ENCODE measurements at places on chromosomes 2 and 18.

GRCh38 chr18:59719544-59720181 lies 22.4 kb upstream of the CCBE1 start:
- DNase-seq, result no peak

- no peak for DNase-seq
Measured at GRCh38 chr2:120224256-120224655, 1.1 kb upstream of the TMEM185B start.

DNA sequence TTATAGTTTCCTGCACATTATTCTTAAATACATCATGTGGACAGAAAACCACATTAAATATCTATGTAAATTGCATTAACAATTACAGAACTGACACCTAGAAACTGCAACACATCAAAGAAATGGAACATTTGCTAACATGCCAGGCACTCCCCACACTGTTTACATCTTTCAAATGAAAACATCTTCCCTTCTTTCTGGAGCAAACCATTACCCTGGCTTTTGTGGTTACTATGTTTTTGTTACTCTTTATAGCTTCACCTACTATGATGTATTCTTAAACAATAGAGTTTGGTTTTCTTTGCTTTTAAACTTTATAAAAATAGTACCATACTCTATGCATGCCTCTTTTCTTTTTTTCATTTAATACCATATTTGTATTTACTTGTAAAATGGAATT lies 1894.5 kb upstream of the CELF4 start:
- no peak for DNase-seq

DNA sequence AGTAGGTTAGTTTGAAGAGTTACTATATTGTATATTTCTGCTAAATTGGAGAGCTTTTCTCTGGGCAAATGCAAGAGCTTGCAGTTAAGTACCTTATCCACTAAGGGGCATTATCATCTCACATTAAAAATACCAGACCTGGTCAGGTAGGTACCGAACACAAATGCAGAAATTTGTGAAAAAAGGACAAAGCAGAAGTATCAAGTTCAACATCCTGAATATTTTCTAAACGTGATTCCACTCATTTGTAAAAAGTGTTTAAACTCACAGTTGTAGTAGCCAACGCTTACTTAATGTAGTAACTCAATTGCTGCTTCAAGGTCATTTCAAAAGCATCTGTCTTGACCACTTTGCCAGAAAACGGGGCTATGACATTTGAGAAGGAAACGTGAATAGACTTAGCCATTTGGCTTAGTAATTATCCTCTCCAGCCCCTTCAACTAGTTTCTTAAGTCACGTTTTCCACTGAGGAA lies 52.1 kb downstream of the CYRIA start:
- peak; percentile 79 for DNase-seq

DNA sequence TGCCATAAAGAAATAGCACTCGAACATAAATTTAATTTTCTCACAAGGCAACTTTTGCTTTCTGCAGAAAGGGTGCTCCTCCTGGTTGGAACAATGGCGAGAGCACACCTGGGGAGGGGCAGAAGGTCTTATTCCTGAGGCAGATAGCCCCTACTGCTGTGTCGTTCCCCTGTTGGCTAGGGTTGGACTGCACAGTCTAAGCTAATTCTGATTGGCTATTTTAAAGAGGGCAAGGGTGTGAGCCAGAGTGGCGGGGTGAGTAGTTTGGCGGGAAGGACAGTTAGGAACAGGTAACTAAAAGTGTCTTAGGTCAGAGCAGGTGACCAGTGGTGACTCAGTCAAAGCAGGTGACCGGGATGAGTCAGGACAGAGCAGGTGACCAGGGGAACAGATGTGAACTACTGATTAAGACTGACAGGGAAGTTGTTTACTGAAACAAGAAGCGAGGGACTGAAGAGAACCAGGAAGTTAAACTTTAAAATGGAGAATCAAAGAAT lies 49.7 kb upstream of the AGAP1 start:
- no peak for DNase-seq

- DNase-seq, result peak; percentile 42
Measured at GRCh38 chr2:172342611-172343010, 84.8 kb upstream of the ITGA6 start.

GRCh38 chr18:79526468-79527460 lies 131.0 kb downstream of the NFATC1 start:
- DNase-seq, result no peak

- no peak for DNase-seq
Measured at GRCh38 chr2:172323256-172323655, 104.1 kb upstream of the ITGA6 start.

DNA sequence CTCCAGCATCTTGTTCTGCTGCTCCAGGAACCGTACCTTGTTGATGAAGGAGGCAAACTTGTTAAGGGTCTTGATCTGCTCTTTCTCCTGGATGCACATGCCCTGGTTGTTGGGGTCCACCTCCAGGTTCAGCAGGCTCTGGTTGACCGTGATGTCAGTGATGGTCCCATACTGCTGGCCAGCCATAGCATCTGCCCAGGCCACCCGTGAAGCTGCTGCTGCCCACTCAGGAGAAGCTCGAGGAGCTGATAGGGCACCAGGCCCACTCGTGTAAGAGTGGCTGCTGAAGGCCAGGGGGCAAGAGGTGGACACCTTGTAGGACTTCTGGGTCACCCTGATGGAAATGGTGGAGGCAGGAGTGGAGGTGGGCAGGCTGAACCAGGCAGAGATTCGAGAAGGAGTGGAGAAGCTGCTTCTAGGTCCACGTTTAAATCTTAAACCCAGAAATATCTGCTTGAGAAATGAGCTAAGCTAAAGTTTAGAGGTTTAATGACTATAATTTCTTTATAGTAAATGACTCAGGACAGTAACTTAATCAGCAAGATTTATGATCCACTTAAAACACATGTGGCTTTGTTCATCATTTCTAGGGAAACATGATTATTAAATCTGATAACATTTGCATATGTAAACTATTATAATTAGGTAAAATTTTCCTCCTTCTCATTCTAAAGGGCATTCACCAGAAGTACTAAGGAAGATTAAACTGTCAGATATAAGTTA lies 358.7 kb upstream of the SETBP1 start:
- no peak for DNase-seq

DNA sequence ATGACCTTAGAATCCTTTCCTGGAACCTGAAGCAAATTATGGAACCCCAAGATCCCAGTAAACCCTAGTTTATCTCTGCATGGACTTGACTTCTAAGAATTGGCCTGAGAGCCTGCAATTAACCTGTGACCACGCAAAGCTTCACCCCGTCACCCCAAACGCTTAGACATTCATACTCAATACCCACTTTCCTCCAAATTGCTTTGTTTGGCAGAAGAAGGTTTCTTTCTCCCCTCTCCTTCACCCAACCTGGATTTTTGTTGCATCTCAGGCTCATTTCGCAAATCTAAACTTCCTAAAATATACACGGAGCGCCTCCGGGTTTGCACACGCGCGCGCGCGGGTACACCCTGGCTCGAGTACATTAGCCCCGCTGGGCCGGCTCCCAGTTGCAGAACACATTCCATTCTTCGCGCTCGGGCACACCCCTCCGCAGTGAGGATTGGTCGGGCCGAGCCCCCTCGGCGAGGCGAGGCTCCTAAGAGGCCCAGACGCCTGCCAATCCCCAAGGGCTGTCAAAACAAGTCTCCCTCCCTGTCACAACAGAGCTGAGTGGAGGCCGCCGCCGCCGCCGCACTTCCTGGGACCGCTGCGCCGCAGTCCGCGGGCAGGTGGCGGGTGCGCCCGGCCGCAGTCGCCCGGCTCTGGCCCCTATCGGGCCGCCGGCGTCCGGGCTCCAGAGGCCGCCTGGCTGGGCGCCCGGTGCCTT lies at the start of gene PLCL1:
TSS of gene PLCL1 (plus strand) at position 545 of the 709 bp plus-strand sequence.
- peak; percentile 83 for DNase-seq

GRCh38 chr2:100484390-100484789 lies 14.1 kb downstream of the NMS start:
- DNase-seq, result no peak

DNA sequence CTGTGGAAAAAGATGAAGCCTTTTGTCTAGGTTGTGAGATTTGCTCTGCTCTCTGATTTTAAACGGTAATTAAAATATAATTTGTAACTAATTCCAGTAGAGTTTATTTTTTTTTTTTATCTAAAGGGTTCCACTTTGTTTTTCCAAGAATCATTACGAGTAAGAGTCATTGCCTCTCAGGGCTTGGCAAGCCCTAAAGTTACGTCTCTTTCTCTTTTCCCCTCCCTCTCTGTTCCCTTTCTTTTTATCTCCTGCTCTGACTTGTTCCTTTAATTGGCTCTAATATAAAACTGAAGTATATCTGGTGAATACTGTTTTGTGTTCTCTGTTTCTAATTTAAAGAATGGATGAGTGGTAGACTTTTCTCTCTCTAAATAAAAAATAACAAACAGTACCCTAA lies 75.8 kb downstream of the CALCRL start:
- no peak for DNase-seq

- no peak for DNase-seq
Measured at GRCh38 chr2:30776831-30777635, 30.2 kb downstream of the CAPN13 start.

Data from Karpas-422 (cell line).